Pulmonary artery endothelial cell (primary cell): ENCODE measurements at places on chromosomes 2 and 18. TPM values are rescaled to one million over a fixed set of nuclear protein-coding genes. Genes with fewer than 3 reads are reported as not detected.

The DYNAP gene
- total RNA-seq: not detected in 2 replicates

- DNase-seq: no peak
Observed at GRCh38 chr2:156763174-156763573, 327.0 kb downstream of the GPD2 start.

The PLB1 gene
- 0.46 and 0.81 TPM in 2 replicates for total RNA-seq

The CD8B2 gene
- not detected in 2 replicates for total RNA-seq

The FAP gene
- total RNA-seq: 0.21 and 0.53 TPM in 2 replicates

- no peak for DNase-seq
Observed at GRCh38 chr2:188395903-188396689, 104.4 kb downstream of the GULP1 start.

DNA sequence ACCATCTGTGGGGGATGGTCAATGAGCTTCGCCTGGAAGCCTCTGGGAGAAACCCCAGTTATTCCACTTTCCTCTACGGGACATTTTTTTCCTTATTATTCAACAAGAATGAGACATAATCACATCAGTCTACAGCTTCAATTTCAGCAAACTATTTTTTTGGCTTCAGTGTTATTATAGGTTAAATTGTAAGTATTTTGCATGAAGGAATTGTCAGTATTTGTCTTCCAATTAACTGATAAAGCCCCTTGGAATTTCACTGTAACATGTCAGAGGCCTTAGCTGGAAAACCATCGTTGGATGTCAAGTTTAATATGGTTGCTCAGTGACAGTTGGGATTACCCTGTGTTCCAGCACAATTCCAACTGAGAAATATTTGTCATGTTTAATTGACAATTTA lies 480.9 kb upstream of the CHST9 start:
- DNase-seq: no peak

GRCh38 chr18:10057894-10058791 lies 144.3 kb downstream of the VAPA start:
- DNase-seq: no peak

The L3MBTL4 gene
- total RNA-seq: under 0.01 and 0.04 TPM in 2 replicates

The CCDC102B gene
- total RNA-seq: 0.28 and 1.7 TPM in 2 replicates

GRCh38 chr2:167992278-167992677 lies 255.1 kb downstream of the STK39 start:
- DNase-seq: no peak

GRCh38 chr2:84816426-84817026 lies 64.4 kb downstream of the TRABD2A start:
- DNase-seq: no peak

DNA sequence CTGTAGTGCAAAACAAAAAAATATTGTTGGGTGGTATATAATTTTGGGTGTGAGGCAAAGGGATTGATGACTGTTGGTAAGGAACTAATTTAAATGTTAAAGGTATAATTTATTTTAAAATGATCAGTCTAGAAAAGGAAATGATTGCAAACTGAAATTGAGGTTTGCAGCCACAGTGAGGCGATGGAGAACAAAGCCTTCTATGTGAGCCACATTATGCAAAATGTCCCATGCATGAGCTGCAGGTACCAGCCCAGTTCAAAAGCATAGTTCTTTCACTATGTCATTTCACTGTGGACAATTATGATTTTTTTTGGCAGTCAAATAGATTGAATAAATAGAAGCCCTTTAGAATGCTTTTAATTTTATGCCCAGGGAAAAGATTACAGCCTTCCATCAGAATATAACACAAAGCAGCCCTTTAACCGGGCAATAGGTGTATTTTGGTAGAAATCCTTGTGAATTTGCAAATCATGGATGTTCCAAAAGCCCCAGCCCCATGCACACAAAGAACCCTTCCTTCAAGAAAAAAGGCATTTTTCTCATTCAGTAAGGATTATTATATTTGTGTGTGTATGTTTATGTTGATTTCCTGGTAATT lies 1.7 kb downstream of the MAP2 start:
- DNase-seq: peak; percentile 20

The IL1F10 gene
- total RNA-seq: not detected in 2 replicates
